ENCODE measurements at places on chromosomes 12 and 14.

- no peak for DNase-seq
These were observed 7.7 kb downstream of the CSRP2 start for GRCh38 chr12:76871082-76871481.

DNA sequence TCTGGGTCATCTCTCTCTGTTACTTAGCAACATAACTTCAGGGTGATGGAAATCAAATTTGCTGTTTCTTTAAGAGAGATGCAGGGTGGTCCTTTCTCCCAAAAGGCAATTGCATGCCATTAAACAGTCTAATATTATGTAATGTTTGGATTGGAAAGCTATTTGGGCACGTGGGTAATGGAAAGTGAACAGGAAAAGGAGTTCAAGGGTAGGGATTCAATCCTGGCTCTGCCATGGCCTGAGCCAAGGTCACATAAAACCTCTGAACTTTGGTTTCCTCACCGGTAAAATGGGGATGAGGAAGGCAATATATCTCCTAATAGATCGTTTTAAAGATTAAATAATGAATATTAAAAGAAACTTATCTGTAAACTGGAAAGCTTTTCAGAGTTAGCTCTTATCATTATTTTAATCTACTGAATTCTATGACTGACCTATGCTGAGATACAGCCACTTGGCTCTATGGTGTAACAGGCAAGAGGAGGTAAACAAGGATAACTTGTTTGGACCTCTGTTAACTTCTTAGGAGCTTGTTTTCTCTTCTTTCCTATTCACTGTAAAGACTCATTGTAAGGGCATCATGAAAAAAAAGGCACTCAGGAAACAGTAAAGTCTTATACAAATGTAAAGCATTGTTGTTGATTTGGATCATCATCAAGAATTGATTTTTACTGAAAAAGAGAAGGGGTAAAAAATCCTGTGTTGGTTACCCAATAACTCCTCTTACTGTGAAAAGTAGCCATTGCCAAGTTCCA is 55.7 kb upstream of the OVCH1 start:
- DNase-seq = no peak

GRCh38 chr14:93381644-93382043 is 34.7 kb downstream of the COX8C start:
- no peak for DNase-seq

DNA sequence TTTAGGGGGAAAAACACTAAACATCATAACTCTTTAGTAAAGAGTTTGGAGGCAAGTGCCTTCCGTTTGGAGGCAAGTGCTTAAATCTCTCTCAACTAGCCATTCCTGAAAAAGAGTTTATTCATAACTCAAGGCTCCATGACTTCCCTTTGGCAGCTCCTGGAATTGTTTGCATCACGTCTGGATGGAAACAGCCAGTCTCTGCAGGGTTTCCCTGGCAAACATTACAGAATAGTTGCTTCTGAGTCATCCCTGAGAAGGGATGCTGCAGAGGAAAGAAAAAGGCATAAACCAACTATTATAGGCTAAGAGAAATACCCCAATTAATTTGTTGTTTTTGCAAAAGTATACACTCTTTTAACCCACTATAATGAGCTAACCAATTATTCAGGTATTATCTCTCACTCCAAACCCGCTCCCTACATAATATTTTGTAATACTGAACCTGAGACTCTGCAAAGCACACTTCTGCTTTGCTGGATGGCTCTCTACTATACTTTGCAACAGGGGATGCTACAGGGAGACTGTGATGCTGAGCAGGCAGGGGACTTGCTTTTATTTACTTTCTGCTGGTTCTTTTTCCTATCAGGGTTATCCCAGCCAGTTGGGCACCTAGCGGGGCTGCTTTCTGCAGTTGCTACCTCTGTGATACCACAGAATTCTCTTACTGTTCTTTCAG is 497.7 kb downstream of the FUT8 start:
- DNase-seq = no peak

GRCh38 chr12:49339464-49339861 is 2.5 kb upstream of the C1QL4 start:
- DNase-seq = no peak

DNA sequence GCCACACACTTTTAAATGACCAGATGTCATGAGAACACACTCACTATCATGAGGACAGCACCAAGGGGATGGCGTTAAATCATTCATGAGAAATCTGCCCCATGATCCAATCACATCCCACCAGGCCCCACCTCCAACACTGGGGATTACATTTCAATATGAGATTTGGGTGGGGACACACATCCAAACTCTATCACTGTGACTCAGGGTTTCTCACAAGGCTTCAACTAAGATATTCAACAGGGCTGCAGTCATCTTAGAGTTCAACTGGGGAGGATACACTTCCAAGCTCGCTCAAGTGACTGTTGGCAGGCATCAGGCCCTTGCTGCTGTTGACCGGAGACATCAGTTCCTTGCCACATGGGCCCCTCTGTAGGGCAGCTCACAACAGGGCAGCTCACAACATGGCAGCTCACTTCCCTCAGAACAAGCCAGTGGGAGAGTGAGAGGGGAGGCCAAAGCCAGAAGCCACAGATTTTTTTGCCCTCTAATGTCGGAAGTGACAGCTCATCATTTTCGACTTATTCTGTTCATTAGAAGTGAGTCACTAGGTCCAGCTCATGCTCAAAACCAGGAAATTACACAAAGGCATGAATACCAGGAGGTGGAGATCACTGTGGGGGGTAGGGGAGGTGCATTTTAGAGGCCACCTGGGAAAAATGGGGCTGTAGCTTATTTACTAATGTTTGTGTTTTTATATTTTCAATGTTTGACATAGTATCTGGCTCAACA is 50.8 kb upstream of the PTHLH start:
- no peak for DNase-seq

GRCh38 chr12:57834086-57834876 is 12.2 kb downstream of the CTDSP2 start:
- DNase-seq = no peak

GRCh38 chr12:58850826-58851225 is 69.5 kb downstream of the LRIG3 start:
- no peak for DNase-seq

DNA sequence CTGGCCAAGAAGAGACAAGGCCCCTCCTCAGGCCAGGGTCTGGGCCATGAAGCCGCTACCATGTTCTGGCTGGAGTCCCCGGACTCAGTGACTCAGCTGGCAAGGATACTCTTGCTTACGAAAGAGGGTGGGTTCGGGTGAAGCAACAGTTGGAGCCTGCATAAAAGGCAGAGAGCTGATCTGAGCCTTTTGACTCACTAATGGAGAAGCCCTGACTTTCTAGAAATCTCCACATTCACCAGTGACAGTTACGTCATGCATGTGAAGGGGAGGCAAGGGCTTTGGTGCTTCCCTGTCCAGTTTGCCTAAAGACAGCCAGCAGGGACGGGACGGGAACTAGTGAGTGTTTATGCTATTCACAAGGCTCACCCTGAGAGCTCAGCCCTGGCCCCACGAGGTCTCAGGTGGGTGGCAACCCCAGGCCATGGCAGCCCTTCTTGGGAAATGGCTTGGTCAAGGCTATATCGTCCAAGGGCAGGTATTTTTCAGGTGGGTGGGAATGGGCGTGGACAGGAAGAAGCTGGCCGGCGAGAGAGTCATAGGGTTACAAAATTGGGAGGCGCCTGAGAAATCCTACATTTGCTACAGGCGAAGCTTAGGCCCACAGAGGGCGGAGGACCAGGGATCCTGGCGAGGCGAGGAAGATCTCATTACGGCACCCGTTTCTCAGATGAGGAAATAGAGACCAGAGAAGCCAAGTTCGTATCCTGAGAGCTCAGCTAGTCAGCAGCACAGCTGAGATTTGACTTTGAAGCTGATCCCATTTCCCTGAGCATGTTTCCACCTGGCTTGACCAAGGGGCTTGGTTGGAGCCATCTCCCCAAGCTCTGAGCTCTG is 314.6 kb downstream of the BCL11B start:
- no peak for DNase-seq

DNA sequence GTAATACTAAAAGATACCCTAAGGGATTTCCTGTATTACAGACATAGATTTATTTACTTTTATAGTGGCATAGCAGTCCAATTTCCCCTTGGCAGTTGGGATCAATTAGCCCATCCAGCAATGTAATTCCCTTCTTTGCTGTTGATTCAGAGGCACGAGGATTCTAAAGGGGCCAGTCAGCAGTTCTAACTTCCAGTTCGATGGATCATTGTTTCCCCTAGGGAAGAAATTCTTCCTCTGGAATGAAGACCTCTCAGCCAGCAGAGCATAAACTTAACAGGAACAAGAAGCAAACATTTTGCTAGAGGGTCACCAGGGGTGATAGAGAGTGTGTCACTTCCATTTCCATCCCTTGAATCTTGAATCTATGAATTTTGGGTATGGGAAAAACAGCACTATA is 395.7 kb upstream of the NOVA1 start:
- DNase-seq = no peak

- no peak for DNase-seq
These were observed 791.6 kb upstream of the NOVA1 start for GRCh38 chr14:27389402-27389801.

GRCh38 chr14:58737511-58737910 is 99.7 kb downstream of the DACT1 start:
- no peak for DNase-seq

- no peak for DNase-seq
These were observed 15.4 kb downstream of the RAB35 start for GRCh38 chr12:120101182-120101581.

- DNase-seq = no peak
These were observed 10.7 kb downstream of the SCARB1 start for GRCh38 chr12:124852911-124853427.
